ENCODE measurements at places on chromosomes 7 and 10.
A peak's percentile ranks its signal among the peaks of the same experiment; 100 is the strongest.

GRCh38 chr7:70502117-70502863, 629.7 kb upstream of the GALNT17 start:
- no peak overlapping the region for H3K4me3 ChIP-seq
- no peak for DNase-seq
- no peaks in the 10 kb centered on the region for H3K4me1 ChIP-seq
- H3K36me3 ChIP-seq = no peaks in the 10 kb centered on the region
- H3K27me3 ChIP-seq = no peaks in the 10 kb centered on the region
- H3K27ac ChIP-seq = no peak overlapping the region

DNA sequence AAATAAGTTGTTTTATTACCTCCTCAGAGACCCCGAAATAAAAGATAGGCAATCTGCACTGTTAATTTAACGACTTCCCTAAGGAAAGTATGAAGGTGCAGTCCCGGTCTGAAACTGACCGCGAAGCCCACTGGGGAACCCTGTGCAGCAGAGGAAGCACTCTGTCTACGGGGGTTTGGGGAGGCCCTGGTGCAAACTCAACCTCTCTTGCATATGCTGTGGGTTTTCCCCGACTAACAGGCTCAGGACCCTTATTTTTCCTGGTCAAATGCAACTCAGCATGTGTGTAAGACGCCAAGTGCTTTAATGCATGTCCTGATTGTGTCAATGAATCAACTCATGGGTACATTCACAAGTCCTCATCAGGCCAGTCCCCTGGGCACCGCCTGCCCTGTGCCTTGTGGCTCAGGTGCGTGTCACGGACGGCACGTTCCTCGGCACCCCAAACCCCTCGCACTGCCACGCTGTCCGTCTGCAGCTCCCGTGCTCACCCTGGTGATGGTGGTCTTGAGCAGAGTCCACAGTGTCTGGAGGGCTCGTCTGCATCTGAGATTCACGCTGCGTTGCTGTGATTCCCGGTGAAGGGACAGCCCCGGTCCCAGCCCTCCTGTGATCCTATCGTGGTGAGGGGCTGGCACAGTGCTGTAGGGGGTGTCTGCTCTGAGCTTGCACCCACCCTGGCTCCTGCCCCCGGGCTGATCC, 33.8 kb downstream of the JAKMIP3 start:
- peak; percentile 15 for DNase-seq
- H3K27me3 ChIP-seq = no peaks in the 10 kb centered on the region
- no peak overlapping the region for H3K4me3 ChIP-seq
- H3K27ac ChIP-seq = no peak overlapping the region
- H3K4me1 ChIP-seq = no peaks in the 10 kb centered on the region

GRCh38 chr10:127343821-127344220, 147.4 kb upstream of the INSYN2A start:
- H3K27me3 ChIP-seq = no peaks in the 10 kb centered on the region
- H3K27ac ChIP-seq = no peak overlapping the region
- no peak overlapping the region for H3K4me3 ChIP-seq
- H3K36me3 ChIP-seq = peaks cover 9% of the 10 kb centered on the region
- no peaks in the 10 kb centered on the region for H3K4me1 ChIP-seq

- no peaks in the 10 kb centered on the region for H3K4me1 ChIP-seq
- H3K4me3 ChIP-seq = no peak overlapping the region
- no peak overlapping the region for H3K27ac ChIP-seq
- DNase-seq = no peak
- no peaks in the 10 kb centered on the region for H3K27me3 ChIP-seq
- no peaks in the 10 kb centered on the region for H3K36me3 ChIP-seq
These were observed 315.6 kb downstream of the GRM8 start for GRCh38 chr7:126937171-126937570.

DNA sequence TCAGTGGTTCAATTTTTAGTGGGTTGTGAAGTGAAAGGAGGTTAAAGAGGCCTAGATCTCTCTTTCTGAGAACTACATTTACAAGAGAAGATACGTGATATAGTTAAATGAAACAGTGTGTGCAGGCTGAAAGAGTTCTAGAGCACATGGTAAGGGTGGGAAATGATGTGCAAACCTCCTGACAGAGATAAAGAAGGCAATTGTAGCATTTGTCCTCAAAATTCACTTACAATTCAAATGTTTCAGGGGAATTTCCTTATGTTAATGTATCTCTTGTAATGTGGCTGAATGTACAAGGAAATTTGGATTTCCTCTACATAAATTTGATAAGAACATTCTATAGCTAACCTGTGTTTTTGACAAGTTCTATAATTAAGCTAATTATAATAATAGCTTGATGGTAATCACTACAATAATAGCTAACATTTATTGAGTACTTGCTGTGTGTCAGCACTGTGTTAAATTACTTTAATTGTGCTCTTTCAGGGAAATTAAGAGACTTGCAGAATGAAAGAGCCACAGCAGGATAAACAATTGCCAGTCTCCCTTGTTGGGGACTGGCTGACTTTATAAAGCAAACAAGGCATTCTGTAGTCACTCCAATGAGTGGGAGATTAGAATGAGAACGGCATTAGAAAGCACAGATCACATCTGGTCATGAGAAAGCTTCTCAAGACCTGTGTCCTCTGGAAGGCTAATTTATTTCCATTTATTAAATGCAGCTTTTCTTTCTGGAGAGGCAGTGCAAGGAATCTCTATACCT, 139.7 kb upstream of the TMEM72 start:
- no peak overlapping the region for H3K27ac ChIP-seq
- no peak for DNase-seq
- H3K4me1 ChIP-seq = no peaks in the 10 kb centered on the region
- H3K36me3 ChIP-seq = no peaks in the 10 kb centered on the region
- no peaks in the 10 kb centered on the region for H3K27me3 ChIP-seq

DNA sequence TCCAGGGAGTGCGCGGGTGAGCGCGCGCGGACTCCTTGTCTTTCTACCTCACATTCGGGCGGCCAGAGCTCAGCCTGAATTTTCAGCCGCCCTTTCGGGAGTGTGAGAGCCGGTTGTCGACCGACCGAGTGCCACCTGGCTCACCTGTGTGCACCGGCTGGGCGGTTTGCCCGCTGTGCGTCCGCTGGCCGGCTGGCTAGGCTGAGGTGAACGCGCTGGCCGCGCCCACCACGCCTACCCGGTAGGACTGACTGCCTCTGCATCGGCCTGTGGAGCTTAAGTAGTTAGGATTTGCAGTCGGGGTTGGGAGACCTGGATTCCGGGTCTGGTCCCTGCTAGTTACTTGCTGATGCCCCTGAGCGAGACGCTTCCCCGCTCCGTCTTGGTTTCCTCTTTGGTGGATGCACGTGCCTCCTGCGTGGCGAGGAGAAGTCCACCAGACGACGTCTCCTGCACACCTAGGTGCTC, 553 bp downstream of the TSPAN15 start:
- H3K27ac ChIP-seq = no peak overlapping the region
- no peaks in the 10 kb centered on the region for H3K36me3 ChIP-seq
- H3K4me1 ChIP-seq = no peaks in the 10 kb centered on the region

GRCh38 chr10:48951707-48952106, 12.1 kb upstream of the LRRC18 start:
- H3K36me3 ChIP-seq = no peaks in the 10 kb centered on the region
- no peak for DNase-seq
- no peak overlapping the region for H3K4me3 ChIP-seq
- no peaks in the 10 kb centered on the region for H3K27me3 ChIP-seq
- H3K27ac ChIP-seq = no peak overlapping the region
- no peaks in the 10 kb centered on the region for H3K4me1 ChIP-seq

GRCh38 chr7:57245206-57245605, 113.0 kb upstream of the ZNF479 start:
- no peaks in the 10 kb centered on the region for H3K27me3 ChIP-seq
- H3K27ac ChIP-seq = no peak overlapping the region
- no peaks in the 10 kb centered on the region for H3K4me1 ChIP-seq
- no peak for DNase-seq
- H3K4me3 ChIP-seq = no peak overlapping the region

GRCh38 chr7:151838861-151839381, 38.0 kb downstream of the PRKAG2 start:
- no peak overlapping the region for H3K4me3 ChIP-seq
- H3K27me3 ChIP-seq = no peaks in the 10 kb centered on the region
- H3K36me3 ChIP-seq = no peaks in the 10 kb centered on the region
- DNase-seq = no peak
- no peaks in the 10 kb centered on the region for H3K4me1 ChIP-seq

DNA sequence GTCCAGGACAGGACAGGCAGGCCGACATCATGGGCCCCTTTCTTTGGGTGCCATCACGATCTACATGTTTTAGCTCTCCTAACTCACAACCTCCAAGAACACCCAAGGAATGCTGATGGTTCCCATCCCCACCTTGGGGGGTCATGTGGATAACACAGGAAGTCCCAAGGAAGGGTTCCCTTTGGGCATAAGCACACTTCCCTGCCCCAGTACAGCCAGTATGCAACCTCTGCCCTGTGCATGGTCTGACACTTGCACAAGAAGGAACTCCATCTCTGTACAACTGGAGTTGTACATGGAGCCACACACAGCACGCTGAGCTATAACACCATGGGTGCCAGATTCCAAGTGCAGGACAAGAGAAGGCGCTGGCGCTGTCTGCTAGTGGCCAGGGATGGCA, 11.0 kb downstream of the MAT1A start:
- no peaks in the 10 kb centered on the region for H3K4me1 ChIP-seq
- no peak for DNase-seq
- H3K4me3 ChIP-seq = no peak overlapping the region
- H3K27me3 ChIP-seq = no peaks in the 10 kb centered on the region

DNA sequence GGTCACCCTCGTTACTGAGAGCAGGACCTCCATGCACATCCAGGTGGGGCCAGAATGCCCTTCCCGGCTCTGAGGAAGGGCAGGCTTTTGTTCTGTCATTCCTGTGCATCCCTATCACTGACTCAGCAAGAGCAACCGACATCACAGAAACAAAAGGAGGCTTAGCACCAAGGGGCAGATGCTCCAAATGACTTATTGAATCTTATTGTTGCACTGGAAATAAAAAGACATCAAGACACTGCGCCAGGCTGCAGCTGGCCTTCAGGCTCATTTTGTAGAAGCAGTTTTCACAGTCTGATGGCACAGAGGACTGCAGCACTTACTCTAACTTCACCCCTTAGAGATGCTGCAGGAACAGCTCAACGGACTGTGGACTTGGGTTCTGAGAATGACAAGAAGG, 126.4 kb downstream of the PAXIP1 start:
- no peaks in the 10 kb centered on the region for H3K4me1 ChIP-seq
- H3K27ac ChIP-seq = no peak overlapping the region
- H3K27me3 ChIP-seq = no peaks in the 10 kb centered on the region
- no peak for DNase-seq

- H3K27ac ChIP-seq = no peak overlapping the region
- no peak for DNase-seq
- no peaks in the 10 kb centered on the region for H3K36me3 ChIP-seq
- H3K27me3 ChIP-seq = no peaks in the 10 kb centered on the region
- no peak overlapping the region for H3K4me3 ChIP-seq
These were observed 63.1 kb upstream of the ANKRD1 start for GRCh38 chr10:90983914-90984549.

DNA sequence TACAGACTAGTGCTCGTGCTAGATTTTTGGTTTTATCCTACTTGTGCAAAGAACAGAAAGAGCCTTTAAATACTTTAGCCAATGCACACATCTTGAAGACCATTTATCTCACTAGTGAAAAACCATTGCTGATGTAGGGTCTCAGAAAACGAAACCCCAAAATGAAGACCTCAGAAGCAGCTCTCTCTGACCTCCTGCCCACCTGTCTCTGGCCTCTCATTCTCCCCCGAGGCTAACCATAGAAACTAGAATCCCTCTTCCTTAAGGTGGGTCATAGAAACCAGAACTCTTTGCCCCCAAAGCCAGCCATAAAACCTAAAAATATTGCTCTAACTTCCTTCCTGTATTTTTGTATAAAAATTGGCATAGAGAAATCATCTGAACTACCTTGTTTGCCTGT, 112.2 kb downstream of the KIF20B start:
- H3K4me3 ChIP-seq = no peak overlapping the region
- H3K27me3 ChIP-seq = no peaks in the 10 kb centered on the region
- no peaks in the 10 kb centered on the region for H3K4me1 ChIP-seq
- no peak overlapping the region for H3K27ac ChIP-seq
- H3K36me3 ChIP-seq = peaks cover 8% of the 10 kb centered on the region

GRCh38 chr7:132351954-132352499, 224.2 kb downstream of the PLXNA4 start:
- no peaks in the 10 kb centered on the region for H3K36me3 ChIP-seq
- no peaks in the 10 kb centered on the region for H3K4me1 ChIP-seq
- H3K4me3 ChIP-seq = no peak overlapping the region
- no peaks in the 10 kb centered on the region for H3K27me3 ChIP-seq
- DNase-seq = no peak

GRCh38 chr7:91814189-91814588, 66.3 kb downstream of the MTERF1 start:
- H3K4me1 ChIP-seq = no peaks in the 10 kb centered on the region
- no peak overlapping the region for H3K27ac ChIP-seq
- H3K4me3 ChIP-seq = no peak overlapping the region

DNA sequence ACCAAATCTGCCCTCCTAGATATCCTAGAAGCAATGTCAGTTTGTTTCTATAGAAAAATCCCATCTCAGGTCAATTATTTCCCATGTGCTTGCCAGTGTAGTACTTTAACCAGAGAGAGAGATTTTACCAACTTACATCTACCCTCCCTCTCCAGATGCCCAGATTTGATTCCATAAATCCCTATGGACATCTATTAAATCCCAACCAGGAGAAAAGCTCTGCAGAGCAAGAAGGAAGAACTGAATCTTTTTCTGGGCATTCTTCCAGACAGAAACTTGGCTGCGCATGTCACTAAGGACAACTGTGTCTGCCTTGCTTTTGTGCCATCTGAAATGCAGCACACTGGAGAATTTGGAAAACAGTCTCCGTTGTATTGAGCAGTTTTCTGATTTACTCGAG, 597.6 kb downstream of the SORCS1 start:
- no peaks in the 10 kb centered on the region for H3K27me3 ChIP-seq
- no peaks in the 10 kb centered on the region for H3K36me3 ChIP-seq
- DNase-seq = no peak
- no peak overlapping the region for H3K4me3 ChIP-seq
- H3K27ac ChIP-seq = no peak overlapping the region
- no peaks in the 10 kb centered on the region for H3K4me1 ChIP-seq

- no peak for DNase-seq
- H3K27ac ChIP-seq = no peak overlapping the region
- no peak overlapping the region for H3K4me3 ChIP-seq
- H3K27me3 ChIP-seq = no peaks in the 10 kb centered on the region
- H3K36me3 ChIP-seq = no peaks in the 10 kb centered on the region
These were observed 139.9 kb downstream of the TNS3 start for GRCh38 chr7:47441796-47442604.

- peak overlapping the region; percentile 58 for H3K4me3 ChIP-seq
- H3K4me1 ChIP-seq = 0 out of 2 replicates have a peak, but pooled peaks cover 3% of the 10 kb centered on the region
- no peak overlapping the region for H3K27ac ChIP-seq
- no peak for DNase-seq
- peaks cover 4% of the 10 kb centered on the region for H3K27me3 ChIP-seq
These were observed 19.7 kb upstream of the VPS37D start for GRCh38 chr7:73647725-73648592.

GRCh38 chr7:2309889-2310331, 4.3 kb downstream of the SNX8 start:
- no peak overlapping the region for H3K27ac ChIP-seq
- peak overlapping the region; percentile 22 for H3K4me3 ChIP-seq
- H3K4me1 ChIP-seq = peaks cover 3% of the 10 kb centered on the region
- no peaks in the 10 kb centered on the region for H3K27me3 ChIP-seq

GRCh38 chr10:72910705-72911104, 17.2 kb downstream of the OIT3 start:
- no peak overlapping the region for H3K4me3 ChIP-seq
- H3K27ac ChIP-seq = no peak overlapping the region
- DNase-seq = no peak
- H3K27me3 ChIP-seq = no peaks in the 10 kb centered on the region
- H3K36me3 ChIP-seq = no peaks in the 10 kb centered on the region

GRCh38 chr7:22759721-22760120, 32.7 kb downstream of the IL6 start:
- H3K36me3 ChIP-seq = no peaks in the 10 kb centered on the region
- H3K4me1 ChIP-seq = no peaks in the 10 kb centered on the region
- no peaks in the 10 kb centered on the region for H3K27me3 ChIP-seq
- H3K27ac ChIP-seq = no peak overlapping the region
- H3K4me3 ChIP-seq = no peak overlapping the region

Measured in H9 (cell line).